ENCODE measurements at places on chromosomes 4 and X.

GRCh38 chrX:133850399-133850798, 135.0 kb downstream of the GPC3 start:
- no peak for DNase-seq

DNA sequence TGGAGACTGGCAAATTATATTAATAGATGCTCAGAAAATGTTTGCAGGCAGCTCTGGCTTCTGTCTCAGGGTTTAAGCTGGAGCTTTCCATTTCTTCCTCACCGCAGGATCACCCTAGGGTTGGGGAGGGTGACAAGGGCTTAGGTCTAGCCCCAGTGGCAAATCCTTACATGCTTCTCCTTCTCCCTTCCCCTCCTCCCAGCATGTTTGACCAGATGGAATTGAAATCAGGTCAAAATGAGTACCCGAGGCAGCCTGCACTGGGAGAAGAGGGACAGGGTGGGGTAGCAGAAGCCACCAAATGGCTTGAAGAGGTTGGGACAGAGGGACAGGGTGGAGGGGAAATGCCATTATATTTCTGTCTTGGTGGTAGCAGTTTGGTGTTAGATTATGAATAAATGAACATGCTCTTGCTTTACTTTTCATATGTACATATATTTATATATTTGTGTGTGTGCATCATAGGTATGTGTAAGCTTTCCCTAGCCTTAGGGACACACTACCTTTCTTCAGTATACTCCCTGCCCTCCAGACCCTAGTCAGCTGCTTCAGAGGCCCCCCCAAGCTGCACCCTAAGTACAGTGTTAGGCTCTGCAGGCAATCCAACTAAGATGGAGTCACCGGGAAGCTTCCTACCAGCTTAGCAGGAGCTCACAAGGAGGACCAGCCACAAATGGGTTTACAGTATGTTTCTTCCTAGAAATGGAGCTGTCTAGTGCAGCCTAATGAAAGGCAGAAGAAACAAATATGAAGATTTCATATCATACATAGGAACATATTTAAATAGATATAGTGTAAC, 1.8 kb downstream of the TMEM35A start:
- DNase-seq: no peak

GRCh38 chr4:122700178-122700725, 32.3 kb upstream of the BBS12 start:
- DNase-seq: no peak

- no peak for DNase-seq
Observed at GRCh38 chrX:123171781-123172180, 12.3 kb upstream of the GRIA3 start.

DNA sequence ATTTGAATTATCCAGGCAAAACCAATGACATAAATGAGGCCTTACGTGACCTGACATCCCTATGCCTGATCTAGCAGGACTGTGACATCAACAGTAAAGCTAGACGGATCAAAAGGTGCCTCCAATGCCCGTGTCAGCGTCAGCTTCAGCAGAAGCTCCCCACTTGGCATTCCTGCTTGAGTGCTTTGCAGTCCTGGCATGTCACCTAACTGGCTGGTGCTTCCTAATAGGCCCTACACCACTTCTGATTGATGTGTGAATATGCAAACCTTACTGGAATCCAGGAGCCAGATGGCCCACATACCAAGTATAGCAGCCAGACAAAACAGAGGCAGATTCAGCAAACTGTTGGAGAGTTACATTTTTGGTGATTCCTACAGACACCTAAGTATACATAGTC, 224.2 kb downstream of the DMD start:
- DNase-seq: no peak

DNA sequence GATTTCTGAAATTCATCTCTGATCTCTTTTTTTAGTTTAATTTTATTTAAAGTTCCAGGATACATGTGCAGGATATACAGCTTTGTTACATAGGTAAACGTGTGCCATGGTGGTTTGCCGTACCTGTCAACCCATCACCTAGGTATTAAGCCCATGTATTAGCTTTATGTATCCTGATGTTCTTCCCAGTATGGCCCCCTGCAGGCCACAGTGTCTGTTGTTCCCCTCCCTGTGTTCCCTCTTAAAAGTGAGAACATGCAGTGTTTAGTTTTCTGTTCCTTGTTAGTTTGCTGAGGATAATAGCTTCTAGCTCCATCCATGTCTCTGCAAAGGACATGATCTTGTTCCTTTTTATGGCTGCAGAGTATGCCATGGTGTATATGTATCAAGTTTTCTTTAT, 153.2 kb downstream of the RAPGEF2 start:
- DNase-seq: no peak

DNA sequence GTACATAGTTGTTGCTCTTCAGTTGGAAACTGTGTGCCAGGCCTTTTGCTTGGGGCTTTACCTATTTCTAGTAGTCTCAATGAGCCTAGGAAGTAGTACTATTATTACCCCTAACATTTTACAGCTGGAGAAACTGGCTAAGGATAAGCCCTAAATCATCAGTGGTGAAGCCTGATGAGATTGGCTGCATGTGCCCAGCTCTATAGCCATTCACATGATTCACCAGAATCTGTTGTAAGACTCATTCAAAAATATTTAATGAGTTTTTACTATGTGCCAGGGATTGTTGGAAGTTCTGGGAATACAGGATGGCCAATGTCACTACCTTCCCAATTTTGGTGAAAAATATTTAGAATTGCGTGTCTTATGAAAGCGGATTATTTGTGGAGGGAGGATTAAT, 2.8 kb downstream of the KIT start:
- no peak for DNase-seq

DNA sequence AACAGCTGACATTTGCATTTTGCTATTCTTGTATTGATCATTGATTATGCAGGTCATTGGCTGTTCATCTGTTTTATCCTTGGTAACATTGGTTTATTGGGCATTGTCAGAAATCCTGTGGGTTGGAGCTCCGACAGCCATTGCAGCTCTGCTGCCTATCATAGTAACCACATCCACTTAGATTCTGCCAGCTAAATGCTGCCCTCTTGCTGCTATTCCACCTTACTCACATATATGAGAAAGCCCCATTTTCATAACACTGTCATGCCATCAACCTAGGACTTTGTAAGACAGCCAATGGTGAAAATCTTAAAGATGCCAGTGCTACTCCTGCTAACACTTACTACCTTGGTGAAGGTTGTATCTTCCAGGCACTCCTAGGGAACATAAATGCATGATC, 187.3 kb upstream of the CXCL13 start:
- no peak for DNase-seq

GRCh38 chr4:76637712-76638361, 202.8 kb downstream of the SHROOM3 start:
- no peak for DNase-seq

- no peak for DNase-seq
Observed at GRCh38 chr4:98905839-98906238, 23.1 kb downstream of the EIF4E start.
